ENCODE measurements at places on chromosomes 16 and 17. TPM values are rescaled to one million over a fixed set of nuclear protein-coding genes. Genes with fewer than 3 reads are reported as not detected.

DNA sequence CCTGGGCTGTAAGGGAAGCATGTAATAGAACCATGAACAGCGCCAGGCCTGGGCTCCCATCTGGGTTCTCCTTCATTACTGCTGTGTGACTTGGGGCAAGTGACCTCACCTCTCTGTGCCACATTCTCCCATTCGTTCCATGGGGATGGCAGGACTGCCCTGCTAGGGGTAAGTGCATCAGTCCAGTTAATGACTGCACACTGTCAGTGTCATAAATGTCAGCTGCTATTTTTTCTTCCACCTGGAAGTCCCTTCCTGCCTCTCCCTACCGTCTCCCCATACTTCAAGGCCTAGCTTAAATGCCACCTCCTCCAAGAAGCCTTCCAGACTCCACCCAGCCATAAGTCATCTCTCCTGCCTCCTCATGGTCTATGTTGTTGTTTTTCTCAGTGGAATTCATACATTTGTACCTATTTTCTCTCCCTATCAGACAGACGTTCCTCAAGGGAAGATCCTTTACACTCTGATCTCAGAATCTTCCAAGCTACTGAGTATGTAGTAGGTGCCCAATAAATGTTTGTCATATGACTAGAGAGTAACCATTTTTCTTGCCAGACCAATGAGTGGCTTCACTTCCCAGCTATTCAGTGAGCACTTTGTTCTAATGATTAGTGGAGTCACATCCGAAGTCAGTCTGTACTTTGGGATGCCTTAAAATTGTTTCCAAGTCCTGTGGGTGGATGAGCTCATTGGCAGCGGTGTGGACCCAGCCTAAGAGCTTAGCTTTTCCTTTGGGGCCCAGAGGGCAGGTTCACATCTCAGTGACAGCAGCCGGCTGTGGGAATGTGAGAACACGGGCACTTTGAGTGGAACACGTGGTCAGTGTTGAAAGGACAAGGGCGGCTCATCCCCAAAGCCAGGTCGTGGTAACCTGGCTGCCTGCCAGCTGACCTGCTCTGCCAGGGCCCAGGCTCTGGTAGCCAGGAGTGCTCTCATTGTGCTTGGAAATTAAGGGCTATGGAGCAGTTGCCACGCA, 147.5 kb upstream of the GSE1 start:
- no peak for DNase-seq

DNA sequence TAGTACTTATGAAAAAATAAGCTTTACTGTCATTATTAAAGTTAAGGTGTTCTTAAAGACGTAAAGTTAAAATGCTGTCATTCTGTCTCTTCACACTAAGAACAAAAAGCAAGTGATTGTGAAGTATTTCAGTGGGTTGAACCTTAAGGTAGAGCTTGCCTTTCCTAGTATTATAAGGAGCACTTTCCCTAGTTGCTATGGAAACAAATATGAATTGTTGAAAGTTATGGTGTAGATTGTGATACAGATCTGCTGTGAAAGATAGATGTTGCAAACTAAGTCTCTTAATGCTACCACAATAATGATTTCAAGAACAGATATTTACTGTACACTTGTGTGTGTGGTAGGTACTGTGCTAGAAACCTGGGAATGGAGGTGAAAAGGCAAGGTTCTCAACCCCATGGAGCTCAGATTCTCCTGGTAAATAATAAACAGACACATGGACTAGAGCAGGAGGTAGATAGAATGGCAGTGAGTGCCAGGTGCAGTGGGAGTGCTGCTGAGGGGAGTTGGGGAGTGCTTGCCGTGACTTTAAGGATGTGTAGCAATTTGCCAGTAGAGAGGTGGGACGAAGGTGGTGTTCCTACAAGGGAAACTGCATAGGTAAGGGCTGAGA, 34.7 kb downstream of the MRTFB start:
- DNase-seq: no peak

GRCh38 chr16:84224554-84224953, 15.3 kb downstream of the KCNG4 start:
- no peak for DNase-seq

DNA sequence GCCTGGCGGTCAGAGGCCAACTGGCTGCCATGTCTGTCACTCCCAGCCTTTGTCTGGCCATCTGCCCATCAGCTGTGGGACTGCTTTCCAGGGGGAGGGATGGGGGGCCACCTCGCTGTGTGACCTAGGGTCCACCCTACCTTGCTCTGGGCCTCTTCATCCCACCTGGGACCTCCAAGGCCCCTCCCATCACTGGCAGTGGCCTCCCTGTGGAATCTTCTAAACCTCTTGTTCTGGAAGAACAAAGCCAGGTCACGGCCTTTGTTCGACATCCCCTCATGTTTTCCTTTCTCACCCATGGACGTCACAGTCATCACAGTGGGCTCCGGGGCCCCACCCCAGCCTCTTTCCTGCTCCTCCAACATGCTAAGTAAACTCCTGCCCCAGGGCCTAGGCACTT, 24.0 kb downstream of the SPNS2 start:
- no peak for DNase-seq

DNA sequence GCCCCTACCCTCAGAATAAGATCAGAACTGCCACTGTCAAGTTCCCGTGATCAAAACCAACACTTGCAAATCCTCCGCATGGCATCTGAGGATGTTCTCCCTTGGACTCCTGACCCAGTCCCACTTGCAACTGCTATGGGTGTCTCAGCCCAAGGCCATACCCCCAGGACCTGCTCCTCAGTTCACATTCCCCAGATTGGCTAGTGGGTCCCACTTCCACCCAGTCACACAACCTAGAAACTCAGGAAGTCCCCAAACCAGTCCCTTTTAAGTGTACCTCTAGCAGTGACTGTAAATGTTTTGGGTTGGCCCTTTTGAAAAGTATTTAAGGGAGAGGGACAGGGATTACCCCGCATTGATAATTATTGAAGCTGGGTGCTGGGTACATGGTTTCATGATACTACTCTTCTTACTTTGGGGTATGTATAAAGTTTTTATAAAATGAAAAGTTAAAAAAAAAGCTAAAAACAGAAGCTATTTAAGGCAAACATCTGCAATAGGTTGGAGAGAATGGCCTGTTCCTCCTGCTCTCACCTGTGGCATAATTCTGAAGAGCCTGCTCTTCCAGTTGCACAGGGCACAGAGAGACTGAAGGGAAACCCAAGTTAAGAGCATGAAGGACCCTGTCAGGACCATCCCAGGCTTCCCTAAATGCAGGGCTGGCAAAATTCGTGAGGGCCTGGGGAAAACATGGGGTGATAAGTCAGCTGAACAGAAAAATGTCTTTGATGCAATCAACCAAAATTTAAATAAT, 42.5 kb downstream of the ERN1 start:
- no peak for DNase-seq

DNA sequence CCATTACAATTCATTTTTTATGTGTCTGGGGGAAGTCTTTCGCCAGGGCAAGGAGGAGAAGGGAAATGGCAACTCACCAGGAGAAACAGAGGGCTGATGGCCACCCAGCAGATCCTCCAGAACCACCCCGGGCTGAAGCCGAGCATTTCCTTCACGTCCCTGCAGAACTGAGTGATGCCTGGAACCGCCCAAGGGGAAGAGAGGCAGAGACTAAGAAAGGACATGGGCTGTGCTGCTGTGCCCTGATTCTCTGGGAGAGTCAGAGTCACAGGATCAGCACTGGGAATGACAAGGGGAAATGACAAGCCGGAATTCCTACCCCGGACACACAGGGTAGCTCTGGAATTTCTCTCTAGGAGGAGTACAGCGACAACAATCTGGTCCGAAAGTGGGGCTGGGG, 27.8 kb downstream of the SLC6A4 start:
- DNase-seq: no peak

- DNase-seq: no peak
These were observed 187.2 kb downstream of the CDK5R1 start for GRCh38 chr17:32673964-32674363.

DNA sequence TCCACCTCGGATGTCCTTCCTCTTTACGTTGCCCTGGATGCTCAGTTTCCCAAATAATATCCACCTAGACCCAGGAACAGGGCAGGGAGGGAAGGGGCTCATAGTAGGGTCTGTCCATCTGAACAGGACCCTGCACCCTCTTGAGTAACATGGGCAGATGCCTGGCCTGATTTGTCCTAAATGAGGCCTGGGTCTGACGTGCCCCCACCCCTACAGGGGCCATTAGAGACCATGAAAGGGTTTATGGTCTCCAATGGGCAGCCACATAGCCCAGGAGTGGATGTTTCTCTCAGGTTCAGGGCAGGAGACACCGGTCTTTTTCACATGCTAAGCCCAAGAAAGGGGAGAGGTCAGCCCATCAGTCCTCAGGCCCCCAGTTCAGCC, 6.8 kb downstream of the CACNG1 start:
- DNase-seq: no peak

DNA sequence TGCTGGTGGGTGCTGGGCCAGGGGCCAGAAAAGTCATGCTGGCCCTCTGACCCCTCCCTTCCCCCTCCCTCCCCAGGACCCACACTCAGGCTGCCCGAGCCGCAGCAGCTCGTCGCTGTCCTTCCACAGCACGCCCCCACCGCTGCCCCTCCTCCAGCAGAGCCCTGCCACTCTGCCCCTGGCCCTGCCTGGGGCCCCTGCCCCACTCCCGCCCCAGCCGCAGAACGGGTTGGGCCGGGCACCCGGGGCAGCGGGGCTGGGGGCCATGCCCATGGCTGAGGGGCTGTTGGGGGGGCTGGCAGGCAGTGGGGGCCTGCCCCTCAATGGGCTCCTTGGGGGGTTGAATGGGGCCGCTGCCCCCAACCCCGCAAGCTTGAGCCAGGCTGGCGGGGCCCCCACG, 8.3 kb upstream of the CISD3 start:
- DNase-seq: no peak

DNA sequence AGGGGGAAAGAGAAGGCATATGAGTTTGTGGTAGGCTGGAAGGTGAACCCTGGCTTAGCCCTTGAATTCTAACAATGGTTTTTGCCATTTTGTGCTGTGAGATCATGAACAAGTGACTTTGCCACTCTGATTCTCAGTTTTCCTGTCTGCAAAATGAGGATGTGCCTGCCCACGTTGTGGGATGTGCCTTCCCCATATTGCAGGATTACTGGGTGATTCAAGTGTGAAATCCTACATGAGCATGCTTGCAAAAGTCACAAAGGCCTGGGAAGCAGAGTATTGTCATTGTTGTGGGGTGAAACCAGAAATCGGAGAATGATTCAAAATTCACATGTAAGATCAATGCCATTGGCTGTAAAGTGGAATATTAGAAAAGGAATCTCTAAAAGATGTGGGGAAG, 28.6 kb upstream of the TVP23A start:
- no peak for DNase-seq

GRCh38 chr17:74199306-74200092, 4.0 kb upstream of the RPL38 start:
- no peak for DNase-seq

- no peak for DNase-seq
These were observed 1.1 kb upstream of the NME2 start for GRCh38 chr17:51164911-51165679.

GRCh38 chr16:84283314-84284153, 11.1 kb upstream of the WFDC1 start:
- DNase-seq: no peak

EPN3 gene
- total RNA-seq: not detected

OSGIN1 gene
- 0.32 TPM for total RNA-seq

HERPUD1 gene
- total RNA-seq: 129 TPM

All from GM12878 (cell line).